ENCODE measurements at places on chromosomes 11 and 22.

DNA sequence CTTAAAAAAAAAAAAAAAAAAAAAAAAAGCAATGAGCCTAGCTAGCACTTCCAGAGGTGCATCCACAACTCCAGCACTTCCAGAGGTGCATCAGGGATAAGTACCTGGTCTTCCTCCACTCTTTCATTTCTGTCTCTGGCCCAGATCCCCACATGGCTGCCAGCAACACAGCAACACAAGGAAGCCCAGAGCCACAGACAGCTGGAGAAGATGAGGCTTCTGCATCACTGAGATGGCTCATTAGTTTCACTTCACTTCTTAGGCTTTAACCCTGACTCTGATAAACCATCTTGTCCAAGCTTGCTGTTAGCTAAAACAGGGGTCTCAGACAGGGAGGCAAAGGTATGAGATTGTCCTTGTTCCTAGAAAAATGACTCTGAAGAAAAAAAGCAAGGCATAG is 35.6 kb downstream of the PC start:
- no peaks in the 10 kb centered on the region for H3K36me3 ChIP-seq
- H3K27ac ChIP-seq = no peak overlapping the region
- H3K27me3 ChIP-seq = no peaks in the 10 kb centered on the region
- DNase-seq = no peak
- H3K4me3 ChIP-seq = no peak overlapping the region

DNA sequence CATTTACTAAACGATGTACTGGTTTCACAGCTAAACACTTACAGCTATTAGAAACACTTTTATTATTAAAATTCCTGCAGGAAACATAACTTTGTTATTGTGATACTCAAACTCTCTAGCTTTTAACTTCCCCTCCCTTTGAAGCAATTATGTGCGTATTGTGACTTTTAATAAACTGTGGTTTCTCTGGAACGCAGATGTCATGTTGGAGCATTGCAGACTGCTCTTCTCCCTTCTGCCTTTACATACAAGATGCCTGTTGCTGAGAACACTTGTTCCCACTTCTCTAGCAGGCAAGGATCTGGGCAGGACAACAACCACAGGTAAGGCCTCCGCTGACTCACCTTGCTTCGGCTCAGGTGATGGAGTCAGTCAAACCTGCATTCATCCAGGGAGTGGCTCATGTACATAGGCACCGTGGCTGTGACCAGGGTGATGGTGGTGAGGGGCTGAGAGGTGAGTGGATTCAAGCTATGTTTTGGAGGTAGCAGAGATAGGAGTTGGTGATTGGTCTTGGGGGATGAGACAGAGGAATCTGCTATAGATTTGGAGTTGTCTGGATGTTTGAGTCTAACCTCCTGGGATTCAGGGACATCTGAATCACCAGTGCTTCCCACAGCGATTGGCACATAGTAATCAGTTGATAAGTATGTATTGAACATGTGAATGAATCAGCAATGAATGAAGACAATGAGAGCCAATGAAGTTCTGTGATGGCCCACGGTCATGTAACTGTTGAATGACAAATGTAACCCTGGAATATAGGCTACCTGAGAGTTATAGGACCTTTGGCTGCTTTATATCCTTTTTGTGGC is 106.0 kb downstream of the ADAMTS15 start:
- no peaks in the 10 kb centered on the region for H3K27me3 ChIP-seq
- H3K27ac ChIP-seq = no peak overlapping the region
- no peaks in the 10 kb centered on the region for H3K36me3 ChIP-seq

DNA sequence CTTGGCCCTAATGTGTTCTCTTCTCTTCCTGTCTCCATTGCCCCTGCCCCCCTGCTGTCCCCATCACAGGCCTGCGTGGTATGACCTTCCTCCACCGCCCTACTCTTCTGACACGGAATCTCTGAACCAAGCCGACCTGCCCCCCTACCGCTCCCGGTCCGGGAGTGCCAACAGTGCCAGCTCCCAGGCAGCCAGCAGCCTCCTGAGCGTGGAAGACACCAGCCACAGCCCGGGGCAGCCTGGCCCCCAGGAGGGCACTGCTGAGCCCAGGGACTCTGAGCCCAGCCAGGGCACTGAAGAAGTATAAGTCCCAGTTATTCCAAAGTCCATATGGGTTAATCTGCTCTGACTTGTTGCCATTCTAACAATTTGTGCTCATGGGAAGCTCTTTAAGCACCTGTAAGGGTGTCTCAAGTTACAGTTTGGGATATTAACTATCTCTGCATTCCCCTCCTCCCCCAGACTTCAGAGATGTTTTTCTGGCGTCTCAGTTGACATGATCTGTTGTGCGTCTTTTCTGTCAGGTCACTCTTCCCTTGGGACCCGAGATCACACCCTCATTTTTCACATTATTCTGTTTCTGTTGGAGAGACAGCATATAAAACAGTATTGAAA is 60.0 kb downstream of the COMMD9 start:
- H3K4me1 ChIP-seq = peaks cover 30% of the 10 kb centered on the region
- no peak overlapping the region for H3K27ac ChIP-seq
- H3K4me3 ChIP-seq = no peak overlapping the region
- no peaks in the 10 kb centered on the region for H3K27me3 ChIP-seq
- no peak for DNase-seq

- H3K4me3 ChIP-seq = peak overlapping the region; percentile 90
- peaks cover 3% of the 10 kb centered on the region for H3K27me3 ChIP-seq
- peaks cover 3% of the 10 kb centered on the region for H3K36me3 ChIP-seq
- peaks cover 34% of the 10 kb centered on the region for H3K4me1 ChIP-seq
- peak overlapping the region; percentile 75 for H3K27ac ChIP-seq
- DNase-seq = no peak
These were observed 1.9 kb downstream of the TIRAP start for GRCh38 chr11:126284829-126285228.

- DNase-seq = no peak
- no peak overlapping the region for H3K4me3 ChIP-seq
- H3K27me3 ChIP-seq = no peaks in the 10 kb centered on the region
- H3K27ac ChIP-seq = no peak overlapping the region
- no peaks in the 10 kb centered on the region for H3K36me3 ChIP-seq
- peaks cover 30% of the 10 kb centered on the region for H3K4me1 ChIP-seq
These were observed 476.9 kb downstream of the MIAT start for GRCh38 chr22:27134315-27134701.

GRCh38 chr11:13434247-13435205 is 28.5 kb downstream of the BTBD10 start:
- H3K27me3 ChIP-seq = no peaks in the 10 kb centered on the region
- H3K27ac ChIP-seq = peak overlapping the region; percentile 70
- DNase-seq = no peak
- peaks cover 24% of the 10 kb centered on the region for H3K4me1 ChIP-seq
- H3K36me3 ChIP-seq = peaks cover 8% of the 10 kb centered on the region

DNA sequence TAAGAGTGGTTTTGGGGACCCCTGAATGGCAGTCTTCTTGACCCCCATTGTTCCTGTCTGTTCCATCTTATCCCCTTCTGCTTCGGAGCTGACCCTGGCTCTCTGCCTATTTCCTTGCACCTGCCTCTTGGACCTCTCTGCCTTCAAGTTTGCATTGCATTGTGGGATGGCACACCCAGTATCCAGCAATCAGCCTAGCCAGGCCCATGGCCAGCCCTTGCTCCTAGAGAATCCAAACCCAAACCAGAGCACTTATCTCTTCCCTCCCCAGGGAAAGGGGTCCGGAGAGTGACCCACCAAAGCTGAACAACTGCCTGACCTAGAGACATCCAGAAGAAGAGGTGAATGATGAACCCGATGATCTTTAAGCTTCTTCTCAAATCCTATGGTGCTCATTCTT is 607.3 kb upstream of the CADM1 start:
- H3K4me3 ChIP-seq = no peak overlapping the region
- H3K27ac ChIP-seq = peak overlapping the region; percentile 29
- H3K4me1 ChIP-seq = peaks cover 28% of the 10 kb centered on the region
- H3K27me3 ChIP-seq = no peaks in the 10 kb centered on the region

- H3K27me3 ChIP-seq = peaks cover 21% of the 10 kb centered on the region
- H3K4me3 ChIP-seq = no peak overlapping the region
- no peak for DNase-seq
- H3K36me3 ChIP-seq = no peaks in the 10 kb centered on the region
- H3K27ac ChIP-seq = no peak overlapping the region
- H3K4me1 ChIP-seq = peaks cover 5% of the 10 kb centered on the region
These were observed 1088.2 kb downstream of the TBC1D22A start for GRCh38 chr22:47850644-47851151.
